ENCODE measurements at places on chromosomes 11 and 22.
A peak's percentile ranks its signal among the peaks of the same experiment; 100 is the strongest.

- DNase-seq, result no peak
Measured at GRCh38 chr11:74571062-74571399, 21.4 kb upstream of the POLD3 start.

DNA sequence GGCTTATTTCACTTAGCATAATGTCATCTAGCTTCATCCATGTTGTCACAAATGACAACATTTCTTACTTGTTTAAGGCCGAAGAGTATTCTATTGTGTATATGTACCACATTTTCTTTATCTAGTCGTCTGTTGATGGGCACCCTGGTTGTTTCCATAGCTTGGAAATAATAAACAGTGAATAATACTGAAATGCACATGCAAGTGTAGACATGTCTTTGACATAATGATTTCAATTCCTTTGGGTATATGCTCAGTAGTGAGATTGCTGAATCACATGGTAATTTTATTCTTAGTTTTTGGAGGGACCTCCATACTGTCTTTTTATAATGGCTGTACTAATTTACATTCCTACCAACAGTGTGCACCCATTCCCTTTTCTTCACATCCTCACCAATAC, 508.0 kb downstream of the NELL1 start:
- no peak for DNase-seq

DNA sequence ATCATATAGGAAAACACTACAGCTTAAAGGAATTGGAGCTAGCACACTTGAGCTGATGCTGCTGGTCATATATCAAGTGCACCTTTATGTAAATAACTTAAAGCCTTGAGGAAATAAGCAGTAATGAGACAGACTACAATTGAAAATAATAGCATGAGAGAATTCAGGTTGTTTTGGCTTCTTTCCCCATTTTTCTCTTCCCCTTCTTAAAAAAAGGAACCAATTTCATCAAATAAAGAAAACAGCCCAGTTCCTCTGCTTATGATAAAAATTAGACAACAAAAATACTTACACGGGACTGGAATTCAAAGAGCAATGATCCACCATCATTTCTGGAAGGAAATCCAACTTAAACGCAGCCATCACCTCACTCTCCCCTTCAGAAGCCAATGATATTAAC, 50.2 kb upstream of the RAPSN start:
- no peak for DNase-seq

DNA sequence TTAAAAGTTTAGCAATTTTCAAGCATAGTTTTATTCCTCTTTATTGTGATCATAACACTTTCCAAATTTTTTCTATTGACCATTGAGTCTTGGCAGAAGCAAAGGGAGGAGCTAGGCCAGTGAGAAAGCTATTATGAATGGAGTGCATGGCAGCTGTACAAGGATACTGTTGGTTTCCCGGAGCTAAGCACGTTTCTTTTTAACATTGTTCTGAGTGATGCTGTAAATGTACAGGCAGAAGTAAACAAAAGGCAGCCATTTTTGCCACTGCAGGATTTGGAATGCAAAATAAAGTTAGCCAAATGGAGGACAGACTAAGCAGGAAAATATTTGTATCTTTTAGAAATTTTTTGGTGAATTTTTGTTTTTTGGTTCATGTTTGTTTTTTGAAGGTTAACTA, 16.2 kb downstream of the CBL start:
- DNase-seq, result peak; percentile 19

DNA sequence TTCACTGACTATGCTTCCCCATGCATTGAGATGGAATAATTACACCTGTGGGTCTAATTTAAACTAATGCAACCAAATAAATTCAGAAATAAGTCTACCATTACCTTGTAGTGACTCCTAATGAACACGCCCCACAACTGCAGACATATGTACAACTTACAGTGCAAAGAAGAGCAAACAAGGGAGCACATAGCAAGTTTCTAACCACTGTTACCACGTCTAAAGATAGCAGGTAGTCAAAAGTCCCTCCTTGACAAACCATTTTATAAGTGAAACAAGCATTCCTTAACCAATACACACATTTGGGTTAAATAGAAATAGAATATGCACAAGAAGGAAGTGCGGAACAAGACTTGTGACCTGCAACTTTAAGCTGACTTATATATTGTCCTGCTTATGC, 20.6 kb downstream of the PHF21A start:
- no peak for DNase-seq

- DNase-seq, result no peak
Measured at GRCh38 chr11:134610116-134610910, 198.3 kb upstream of the B3GAT1 start.

DNA sequence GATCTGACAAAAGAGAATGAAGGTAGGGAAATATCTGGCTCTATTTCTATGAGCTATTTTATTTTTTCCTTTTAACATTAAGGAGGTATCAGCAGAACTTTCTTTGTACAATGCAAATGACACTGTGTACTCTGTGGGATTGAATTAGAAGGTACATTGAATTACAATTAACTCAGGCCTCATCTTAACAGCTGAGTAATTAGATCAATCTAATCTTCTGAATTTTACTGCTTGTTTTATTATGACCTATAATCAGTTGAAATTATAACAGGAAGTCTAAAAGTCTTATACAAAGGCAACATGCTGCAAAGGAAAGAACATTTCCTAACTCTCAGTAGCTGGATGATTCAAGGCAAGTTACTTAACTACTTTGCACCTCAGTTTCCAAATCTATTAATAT, 69.8 kb downstream of the RELT start:
- no peak for DNase-seq

- DNase-seq, result no peak
Measured at GRCh38 chr22:30314915-30315314, 11.8 kb downstream of the TBC1D10A start.

DNA sequence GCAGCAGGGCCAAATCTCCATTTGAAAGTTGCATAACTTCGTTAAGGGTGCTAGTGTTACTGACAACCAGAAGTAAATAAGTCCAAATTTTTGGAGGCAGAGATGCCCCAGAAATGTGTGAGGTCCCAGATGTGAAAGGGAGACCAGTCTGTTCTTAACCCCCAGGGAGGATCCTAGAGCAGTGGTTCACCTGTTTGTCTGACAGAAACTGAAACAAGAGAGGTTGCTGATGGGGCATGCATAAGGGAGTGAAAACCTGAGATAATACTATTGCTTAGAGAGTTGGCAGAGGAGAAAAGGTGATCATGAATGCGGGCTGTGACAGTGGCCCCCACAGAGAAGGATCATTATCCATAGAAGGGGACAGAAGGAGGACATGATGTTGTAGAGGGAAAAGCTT, 3.8 kb downstream of the CBLIF start:
- DNase-seq, result no peak

DNA sequence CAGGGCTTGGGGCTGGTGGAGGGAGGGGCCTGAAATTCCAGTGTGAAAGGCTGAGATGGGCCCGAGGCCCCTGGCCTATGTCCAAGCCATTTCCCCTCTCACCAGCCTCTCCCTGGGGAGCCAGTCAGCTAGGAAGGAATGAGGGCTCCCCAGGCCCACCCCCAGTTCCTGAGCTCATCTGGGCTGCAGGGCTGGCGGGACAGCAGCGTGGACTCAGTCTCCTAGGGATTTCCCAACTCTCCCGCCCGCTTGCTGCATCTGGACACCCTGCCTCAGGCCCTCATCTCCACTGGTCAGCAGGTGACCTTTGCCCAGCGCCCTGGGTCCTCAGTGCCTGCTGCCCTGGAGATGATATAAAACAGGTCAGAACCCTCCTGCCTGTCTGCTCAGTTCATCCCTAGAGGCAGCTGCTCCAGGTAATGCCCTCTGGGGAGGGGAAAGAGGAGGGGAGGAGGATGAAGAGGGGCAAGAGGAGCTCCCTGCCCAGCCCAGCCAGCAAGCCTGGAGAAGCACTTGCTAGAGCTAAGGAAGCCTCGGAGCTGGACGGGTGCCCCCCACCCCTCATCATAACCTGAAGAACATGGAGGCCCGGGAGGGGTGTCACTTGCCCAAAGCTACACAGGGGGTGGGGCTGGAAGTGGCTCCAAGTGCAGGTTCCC, at the start of gene APOC3:
TSS of gene APOC3 (plus strand) at position 383 of the 659 bp plus-strand sequence. CDS start 676 bp downstream, outside the sequence.
- no peak for DNase-seq

- peak; percentile 29 for DNase-seq
Measured at GRCh38 chr11:134071306-134071705, 2.4 kb downstream of the JAM3 start.

GRCh38 chr11:75479597-75480145, 46.1 kb downstream of the GDPD5 start:
- no peak for DNase-seq

GRCh38 chr11:71452199-71453036, 585 bp upstream of the NADSYN1 start:
- no peak for DNase-seq

DNA sequence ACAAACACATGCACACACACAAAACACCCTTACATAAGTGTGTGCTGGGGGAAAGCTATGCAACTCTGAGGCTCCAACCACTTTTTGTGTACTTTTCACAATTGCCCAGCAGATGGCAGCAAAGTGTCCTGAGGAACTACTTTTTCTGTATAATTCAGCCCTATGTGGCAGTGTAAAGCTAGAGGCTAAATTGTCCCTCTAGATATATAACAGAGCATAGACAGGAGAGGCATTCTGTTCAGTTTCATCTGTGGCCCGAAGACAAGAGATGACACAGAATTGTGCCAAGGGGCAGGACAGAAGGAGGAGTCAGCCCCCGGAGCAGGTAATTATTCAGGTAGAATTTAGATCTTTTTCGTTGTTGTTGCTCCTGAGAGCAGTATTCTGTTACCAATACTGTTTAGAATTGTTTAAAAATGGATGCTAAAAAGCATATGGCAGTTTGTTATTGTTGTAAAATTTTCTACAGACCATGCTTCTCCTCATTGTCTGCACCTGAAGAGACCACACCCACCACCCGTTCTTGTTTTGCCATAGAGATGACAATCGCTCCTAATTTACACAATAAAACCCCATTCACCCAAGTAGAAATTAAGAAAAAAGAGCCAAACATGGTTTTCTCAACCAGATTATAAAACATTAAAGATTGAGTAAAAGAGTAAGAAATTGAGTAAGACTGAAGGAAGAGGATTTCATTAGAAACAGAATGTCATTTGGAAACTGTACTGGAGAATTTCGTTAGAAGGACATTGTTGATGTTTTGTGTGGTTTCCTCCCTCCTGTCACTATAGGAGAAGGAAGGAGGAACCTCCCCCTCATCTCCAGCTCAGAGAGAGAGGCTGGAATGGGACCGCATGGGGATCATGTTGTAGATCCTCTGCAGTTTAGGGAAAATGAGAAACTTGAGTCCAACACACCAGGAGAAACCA, 14.5 kb upstream of the MS4A7 start:
- peak; percentile 38 for DNase-seq

- no peak for DNase-seq
Measured at GRCh38 chr11:10540546-10540914, 457 bp downstream of the RNF141 start.

DNA sequence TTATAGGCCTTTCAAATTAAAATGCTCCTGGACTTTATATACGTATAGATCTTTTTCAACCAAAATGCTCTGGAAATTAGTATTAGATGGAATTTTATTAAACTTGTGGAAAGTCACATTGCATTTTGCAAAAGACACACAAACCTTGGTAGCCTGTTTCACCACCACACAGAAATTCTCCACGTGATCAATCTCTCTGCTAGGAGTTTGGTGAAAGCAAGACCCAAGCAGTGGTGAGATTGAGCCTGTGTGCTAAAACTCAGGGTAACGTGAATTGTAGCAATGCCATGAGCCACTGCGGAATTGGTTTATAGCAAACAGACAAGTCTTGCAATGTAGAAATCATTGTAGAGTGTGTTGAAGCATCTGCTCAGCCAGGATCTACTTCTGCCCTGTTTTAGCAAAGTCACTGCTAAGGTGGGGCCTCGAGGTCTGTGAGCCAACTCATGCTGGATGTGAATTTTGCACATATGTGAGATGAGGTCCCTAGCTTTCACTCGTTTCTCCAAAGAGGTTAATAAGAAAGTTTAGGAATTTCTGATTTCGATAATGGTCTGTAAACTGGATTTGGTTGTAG, 184.8 kb downstream of the DBX1 start:
- DNase-seq, result no peak

- DNase-seq, result no peak
Measured at GRCh38 chr11:79092791-79093353, 348.0 kb downstream of the TENM4 start.

GRCh38 chr22:26383968-26384556, 45.0 kb upstream of the ASPHD2 start:
- DNase-seq, result no peak

DNA sequence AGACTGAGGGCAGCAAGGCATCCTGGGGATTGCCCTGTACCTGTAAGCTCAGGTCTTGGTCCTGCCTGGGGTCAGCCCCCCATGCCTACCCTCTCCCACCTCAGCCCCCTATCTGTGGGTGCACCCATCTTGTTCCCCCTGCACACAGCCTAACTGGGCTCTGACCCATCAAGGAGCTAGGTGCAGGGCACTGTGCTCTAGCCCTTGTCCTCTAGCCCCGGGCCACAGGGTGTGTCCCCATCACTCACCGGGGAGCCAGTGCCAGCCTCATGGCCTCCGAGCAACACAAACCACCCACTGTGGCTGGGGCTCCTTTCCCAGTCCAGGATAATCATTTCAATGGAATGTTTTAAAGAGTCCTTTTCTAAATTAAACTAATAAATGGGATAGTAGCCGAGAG, 293.9 kb upstream of the PLET1 start:
- DNase-seq, result no peak

DNA sequence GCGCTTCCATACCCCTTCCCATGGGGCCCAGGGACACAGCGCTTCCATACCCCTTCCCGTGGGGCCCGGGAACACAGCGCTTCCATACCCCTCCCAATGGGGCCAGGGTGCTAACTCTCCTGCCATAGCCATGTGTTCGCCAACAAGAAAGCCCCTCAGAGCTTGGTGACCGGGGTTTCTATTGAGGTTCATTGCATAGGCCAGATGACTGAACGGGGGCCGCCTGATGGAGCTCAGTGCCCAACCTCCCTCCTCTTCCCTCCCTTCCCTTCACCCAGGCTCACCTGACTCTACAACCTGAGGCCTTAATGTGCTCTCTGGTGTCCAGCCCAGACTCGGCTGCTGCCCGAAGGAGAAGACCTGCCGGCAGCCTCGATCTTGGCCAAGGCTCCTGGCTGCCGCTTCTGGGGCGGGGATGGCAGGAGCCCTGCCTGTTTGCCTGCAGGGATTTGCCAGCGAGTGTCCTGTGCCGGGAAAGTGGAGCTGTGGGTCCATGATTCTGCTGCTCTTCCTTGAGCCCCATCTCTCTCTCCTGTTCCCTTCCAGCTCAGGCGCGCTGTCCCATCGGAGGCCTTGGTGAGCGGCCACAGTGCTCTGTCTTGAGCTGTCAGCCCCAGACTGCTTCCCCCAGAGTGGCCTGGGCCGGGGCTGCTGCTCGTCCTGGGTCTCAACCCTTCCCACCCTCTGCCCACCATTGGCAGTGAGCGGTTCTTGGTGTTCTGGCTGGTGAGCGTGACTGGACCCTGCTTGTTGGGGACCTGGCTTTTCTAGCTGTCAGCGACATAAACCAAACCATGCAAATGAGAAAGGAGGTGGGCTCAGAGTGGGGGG, 267.0 kb downstream of the TBC1D22A start:
- DNase-seq, result no peak

All from NCI-H2107 (cell line).